ENCODE measurements at places on chromosomes 2 and 18. TPM values are rescaled to one million over a fixed set of nuclear protein-coding genes. Genes with fewer than 3 reads are reported as not detected.

- no peaks in the 10 kb centered on the region for H3K36me3 ChIP-seq
- H3K27me3 ChIP-seq, result peaks cover 2% of the 10 kb centered on the region
- no peak overlapping the region for H3K4me3 ChIP-seq
- H3K4me1 ChIP-seq, result no peaks in the 10 kb centered on the region
These were observed 11.0 kb downstream of the ADRA2B start for GRCh38 chr2:96105152-96105915.

- H3K4me1 ChIP-seq, result peaks cover 6% of the 10 kb centered on the region
- no peak overlapping the region for H3K27ac ChIP-seq
- H3K36me3 ChIP-seq, result no peaks in the 10 kb centered on the region
- no peak for DNase-seq
- no peak overlapping the region for H3K4me3 ChIP-seq
These were observed 4.8 kb upstream of the EFHD1 start for GRCh38 chr2:232628466-232629128.

The PSMA8 gene
- total RNA-seq, result 0.44 TPM

DNA sequence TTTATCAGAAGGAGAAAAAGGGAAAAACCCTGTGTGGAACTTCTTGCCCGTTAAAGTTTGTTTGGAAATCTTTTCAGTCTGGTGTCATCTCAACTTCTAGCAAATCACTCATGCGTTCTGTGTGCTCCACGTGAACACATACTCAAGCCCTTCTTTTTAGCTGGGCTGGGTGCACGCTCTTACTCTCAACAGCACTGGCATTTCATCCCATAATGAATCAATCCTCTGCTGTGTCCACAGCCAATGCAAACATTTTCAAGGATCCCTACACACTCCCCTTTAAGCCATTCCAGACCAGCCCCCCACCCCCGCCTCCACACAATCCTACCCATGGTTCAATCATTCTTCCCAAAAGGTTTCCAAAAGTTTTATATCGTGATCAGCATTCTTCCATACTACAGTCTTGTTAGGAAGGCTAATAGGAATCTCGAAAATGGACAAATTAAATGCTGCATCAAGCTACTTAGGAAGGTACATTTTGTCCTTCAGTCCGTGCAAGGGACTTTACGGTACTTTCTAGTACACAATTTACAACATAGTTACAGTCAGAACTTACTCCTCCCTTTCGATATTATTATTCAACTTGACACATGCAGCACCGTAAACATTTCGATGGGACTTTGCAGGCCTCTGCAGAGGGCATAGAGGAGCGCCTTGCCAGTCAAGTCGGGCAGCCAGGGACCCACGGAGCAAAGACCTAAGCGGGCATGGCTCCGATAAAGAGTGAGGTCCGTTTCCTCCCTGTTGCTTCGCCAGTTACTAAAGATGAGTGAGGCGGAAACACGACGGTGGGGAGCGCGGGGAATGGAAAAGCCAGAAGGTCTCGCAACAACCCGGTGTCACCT, 1.4 kb downstream of the PTGR3 start:
- peak overlapping the region; percentile 93 for H3K4me3 ChIP-seq
- H3K27me3 ChIP-seq, result peaks cover 32% of the 10 kb centered on the region
- peak; percentile 11 for DNase-seq

DNA sequence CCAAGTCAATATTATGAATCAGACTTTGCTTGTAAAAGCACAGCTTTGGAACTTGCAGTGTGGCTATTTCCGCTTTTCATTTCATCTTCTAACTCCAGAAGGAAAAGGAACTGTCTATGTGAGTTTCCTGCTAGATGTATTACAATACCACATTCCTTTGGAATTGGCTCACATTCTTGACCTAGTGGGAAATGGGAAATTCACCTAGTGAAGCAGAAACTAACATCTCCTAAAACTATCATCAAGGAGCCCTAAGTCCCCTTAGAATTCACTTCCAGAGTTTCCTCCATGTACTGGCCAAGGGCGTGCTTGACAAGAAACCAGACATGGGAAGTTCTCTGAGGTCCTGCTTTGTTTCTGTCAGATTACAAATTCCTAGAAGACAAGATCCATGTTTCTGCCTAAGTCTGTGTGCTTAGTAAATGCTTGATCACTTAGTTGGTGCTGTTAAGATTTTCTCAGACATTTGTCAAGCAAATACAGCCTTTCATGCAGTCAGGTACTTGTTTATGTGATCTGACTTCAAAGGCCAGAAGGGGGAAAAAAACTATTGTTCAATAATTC, 275.7 kb upstream of the FN1 start:
- no peak overlapping the region for H3K27ac ChIP-seq
- no peak for DNase-seq
- peaks cover 5% of the 10 kb centered on the region for H3K27me3 ChIP-seq

DNA sequence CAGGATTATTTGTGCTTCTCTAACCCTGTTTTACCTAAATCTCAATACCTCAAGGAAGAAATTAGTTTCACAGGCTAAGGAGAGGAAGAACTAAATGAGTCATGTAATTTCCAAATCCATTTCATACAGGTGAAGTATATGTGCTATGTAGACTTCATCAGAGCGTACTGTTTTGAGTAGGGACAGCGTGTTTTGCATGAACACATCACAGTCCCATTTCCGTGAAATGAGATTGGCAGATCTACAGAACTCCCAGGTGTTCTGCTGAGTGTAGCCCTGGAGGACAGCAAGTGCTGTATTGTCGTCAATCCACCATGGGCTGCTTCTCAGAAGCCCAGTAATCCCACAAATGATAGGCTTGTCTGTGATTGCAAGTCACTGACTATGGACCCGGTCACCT, 97.7 kb downstream of the XRCC5 start:
- H3K4me1 ChIP-seq, result peaks cover 75% of the 10 kb centered on the region
- peak overlapping the region; percentile 87 for H3K27ac ChIP-seq
- no peak for DNase-seq

GRCh38 chr18:25621144-25621543, 269.2 kb upstream of the ZNF521 start:
- H3K4me3 ChIP-seq, result no peak overlapping the region
- no peaks in the 10 kb centered on the region for H3K4me1 ChIP-seq
- no peaks in the 10 kb centered on the region for H3K36me3 ChIP-seq
- DNase-seq, result no peak
- H3K27ac ChIP-seq, result no peak overlapping the region

The FEV gene
- total RNA-seq, result not detected

The CSRNP3 gene
- total RNA-seq, result not detected

GRCh38 chr2:50901510-50901909, 130.4 kb downstream of the NRXN1 start:
- H3K27ac ChIP-seq, result no peak overlapping the region
- no peak for DNase-seq
- H3K4me1 ChIP-seq, result no peaks in the 10 kb centered on the region
- H3K27me3 ChIP-seq, result no peaks in the 10 kb centered on the region

- DNase-seq, result no peak
- peak overlapping the region; percentile 66 for H3K4me3 ChIP-seq
- H3K4me1 ChIP-seq, result peaks cover 26% of the 10 kb centered on the region
- H3K36me3 ChIP-seq, result no peaks in the 10 kb centered on the region
These were observed 212.0 kb downstream of the TNS1 start for GRCh38 chr2:217790681-217791392.

The MFSD2B gene
- total RNA-seq, result 0.12 TPM

- H3K4me3 ChIP-seq, result no peak overlapping the region
- DNase-seq, result no peak
- H3K4me1 ChIP-seq, result peaks cover 37% of the 10 kb centered on the region
- H3K27me3 ChIP-seq, result no peaks in the 10 kb centered on the region
- no peak overlapping the region for H3K27ac ChIP-seq
These were observed 397.3 kb downstream of the ARHGAP15 start for GRCh38 chr2:143526498-143526897.

GRCh38 chr2:149595056-149595963, 7.7 kb upstream of the MMADHC start:
- no peak overlapping the region for H3K27ac ChIP-seq
- no peak for DNase-seq
- H3K4me3 ChIP-seq, result no peak overlapping the region
- peaks cover 18% of the 10 kb centered on the region for H3K27me3 ChIP-seq
- no peaks in the 10 kb centered on the region for H3K36me3 ChIP-seq

DNA sequence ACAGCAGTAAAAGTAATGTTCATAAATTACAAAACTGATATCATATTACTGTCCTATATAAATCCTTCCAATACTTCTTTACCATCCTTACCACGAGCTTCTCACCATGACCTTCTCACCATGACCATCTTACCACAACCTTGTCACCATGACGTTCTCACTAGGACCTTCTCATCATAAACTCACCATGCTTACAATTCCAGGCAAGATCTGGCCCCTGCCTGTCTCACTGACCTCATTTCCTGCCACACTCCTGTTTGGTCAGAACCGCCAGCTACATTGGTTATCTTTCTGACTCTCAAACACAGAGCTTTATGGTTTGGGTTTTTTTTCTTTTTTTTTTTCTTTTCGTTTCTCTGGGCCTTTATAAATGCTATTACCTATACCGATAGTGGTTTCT, 827.6 kb downstream of the RNF144A start:
- peak overlapping the region; percentile 81 for H3K27ac ChIP-seq
- peaks cover 44% of the 10 kb centered on the region for H3K4me1 ChIP-seq
- H3K36me3 ChIP-seq, result peaks cover 47% of the 10 kb centered on the region
- DNase-seq, result peak; percentile 35

- no peak for DNase-seq
- no peak overlapping the region for H3K27ac ChIP-seq
- no peak overlapping the region for H3K4me3 ChIP-seq
- peaks cover 32% of the 10 kb centered on the region for H3K36me3 ChIP-seq
- H3K4me1 ChIP-seq, result peaks cover 8% of the 10 kb centered on the region
These were observed 15.2 kb downstream of the HIBCH start for GRCh38 chr2:190304404-190304803.

- H3K27ac ChIP-seq, result no peak overlapping the region
- H3K4me1 ChIP-seq, result peaks cover 9% of the 10 kb centered on the region
These were observed 390.9 kb downstream of the NBAS start for GRCh38 chr2:15170070-15170775.

DNA sequence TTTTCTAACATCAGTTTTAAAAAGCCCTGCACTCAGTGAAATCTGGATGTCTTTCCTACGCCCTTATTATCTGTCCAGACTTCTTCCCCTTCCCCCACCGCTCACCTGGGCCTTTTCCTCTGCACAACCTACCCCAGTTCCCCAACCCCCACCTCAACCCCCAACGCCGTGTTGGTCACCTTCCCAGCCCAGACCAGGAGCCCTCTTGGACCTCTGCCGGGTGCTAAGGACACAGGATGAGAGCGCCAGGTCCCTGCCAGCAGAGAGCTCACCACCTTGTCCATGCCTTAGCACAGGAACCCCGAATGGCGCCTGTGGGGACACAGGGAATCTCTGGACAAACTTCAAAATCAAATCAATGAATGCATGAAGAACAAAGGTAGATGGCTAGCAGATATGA, 966 bp upstream of the RBM43 start:
- H3K27me3 ChIP-seq, result peaks cover 2% of the 10 kb centered on the region
- H3K27ac ChIP-seq, result peak overlapping the region; percentile 28
- peaks cover 10% of the 10 kb centered on the region for H3K36me3 ChIP-seq
- DNase-seq, result no peak
- peak overlapping the region; percentile 87 for H3K4me3 ChIP-seq
